ENCODE measurements at places on chromosomes 7 and 10.

GRCh38 chr10:120429395-120429794 is 27.6 kb upstream of the PLPP4 start:
- DNase-seq, result no peak

DNA sequence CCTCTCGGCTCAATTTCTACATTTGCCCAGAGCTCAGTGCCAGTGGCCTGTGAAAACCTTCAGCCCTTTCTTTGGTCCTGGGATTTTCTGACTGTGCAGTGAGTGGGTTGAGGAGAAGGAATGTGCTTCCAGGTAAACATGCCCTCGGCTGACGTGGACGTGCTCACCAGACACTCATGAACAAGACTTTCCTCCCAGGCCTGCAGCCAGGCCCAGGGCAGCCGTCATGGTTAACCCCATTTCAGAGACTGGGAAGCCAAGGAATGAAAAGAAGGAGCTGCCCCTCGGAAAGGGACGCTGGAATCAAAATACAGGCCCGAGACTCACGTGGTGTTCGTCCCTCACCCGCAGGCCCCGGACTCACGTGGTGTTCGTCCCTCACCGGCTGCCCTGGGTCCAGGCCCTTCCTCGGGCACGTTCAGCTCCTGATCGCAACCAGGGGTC is 8.8 kb upstream of the CALML5 start:
- no peak for DNase-seq

DNA sequence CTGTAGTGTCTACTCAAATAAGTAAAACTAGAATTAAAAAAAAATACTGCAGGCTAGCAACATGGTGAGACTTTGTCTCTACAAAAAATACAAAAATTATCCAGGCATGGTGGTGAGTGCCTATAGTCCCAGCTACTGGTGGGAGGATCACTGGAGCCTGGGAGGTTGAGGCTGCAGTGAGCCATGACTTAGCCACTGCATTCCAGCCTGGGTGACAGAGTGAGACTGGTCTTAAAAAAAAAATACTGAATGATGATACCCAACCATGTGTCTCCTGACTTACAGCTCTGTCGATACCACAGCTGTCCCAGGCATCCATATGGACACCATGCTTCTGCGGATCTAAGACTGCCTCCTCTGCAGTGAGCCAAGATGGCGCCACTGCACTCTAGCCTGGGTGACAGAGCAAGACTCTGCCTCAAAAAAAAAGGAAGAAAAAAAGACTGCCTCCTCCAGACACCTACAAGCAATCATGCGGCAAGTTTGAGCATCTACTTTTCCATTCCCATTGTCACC is 7.9 kb upstream of the FRAT1 start:
- DNase-seq, result no peak

DNA sequence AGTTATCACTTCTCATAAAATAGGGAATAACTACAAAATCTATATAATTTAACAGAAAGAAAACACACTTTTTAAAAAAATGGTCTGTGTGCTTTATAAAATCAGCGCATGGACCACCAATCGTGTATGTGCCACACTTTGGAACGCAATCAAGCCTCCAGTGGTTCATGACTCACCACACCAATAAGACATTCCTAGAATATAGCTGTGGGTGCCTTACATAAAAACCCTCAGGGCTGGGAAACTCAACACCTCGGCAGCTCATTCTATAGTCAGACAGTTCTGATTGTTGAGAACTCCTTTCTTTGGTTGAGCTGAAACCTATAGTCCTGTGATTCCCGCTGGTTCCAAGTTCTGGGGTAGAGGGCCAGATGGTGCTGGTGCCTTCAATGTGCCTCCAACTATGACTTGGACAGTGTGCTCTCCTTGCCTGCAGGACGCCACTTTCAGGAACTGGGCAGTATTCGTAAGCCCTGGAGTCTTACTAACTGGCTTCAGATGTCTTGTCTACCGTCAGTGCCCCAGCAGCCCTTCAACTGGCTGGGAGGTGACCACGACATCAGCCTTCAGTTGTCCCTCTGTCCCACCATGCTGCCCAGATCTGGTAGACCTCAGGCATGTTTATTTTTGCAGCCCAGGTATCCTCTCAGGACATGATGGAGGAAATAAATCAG is 135.7 kb upstream of the GDF10 start:
- no peak for DNase-seq

GRCh38 chr7:108211382-108212201 is 81.4 kb upstream of the LAMB4 start:
- no peak for DNase-seq

DNA sequence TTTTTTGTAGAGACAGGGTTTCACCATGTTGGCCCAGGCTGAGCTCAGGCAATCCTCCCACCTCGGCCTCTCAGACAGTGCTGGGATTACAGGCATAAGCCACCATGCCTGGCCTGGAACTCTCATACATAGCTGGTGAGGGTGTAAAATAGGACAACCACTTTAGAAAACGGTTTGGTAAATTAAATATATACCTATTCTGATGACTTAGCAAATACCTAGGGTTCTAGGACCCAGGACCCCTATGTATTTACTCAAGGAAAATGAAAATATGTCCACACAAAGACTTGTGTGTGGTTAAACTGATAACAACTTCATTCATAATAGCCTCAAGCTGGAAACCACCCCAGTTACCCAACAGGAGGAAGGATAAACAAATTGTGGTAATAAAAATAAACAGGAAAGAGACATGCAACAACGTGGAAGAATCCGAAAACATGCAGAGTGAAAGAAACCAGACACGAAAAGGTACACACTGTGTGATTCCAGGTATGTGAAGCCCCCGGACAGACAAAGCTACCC is 52.7 kb downstream of the CARD11 start:
- no peak for DNase-seq

- no peak for DNase-seq
These were observed 535.8 kb downstream of the SDK1 start for GRCh38 chr7:3836855-3837254.

- DNase-seq, result no peak
These were observed 57.4 kb downstream of the SPOCK2 start for GRCh38 chr10:72030762-72031543.

GRCh38 chr10:119268871-119269506 is 61.6 kb downstream of the GRK5 start:
- DNase-seq, result peak; percentile 43

GRCh38 chr7:135147341-135147898 is 452 bp upstream of the TMEM140 start:
- DNase-seq, result no peak

DNA sequence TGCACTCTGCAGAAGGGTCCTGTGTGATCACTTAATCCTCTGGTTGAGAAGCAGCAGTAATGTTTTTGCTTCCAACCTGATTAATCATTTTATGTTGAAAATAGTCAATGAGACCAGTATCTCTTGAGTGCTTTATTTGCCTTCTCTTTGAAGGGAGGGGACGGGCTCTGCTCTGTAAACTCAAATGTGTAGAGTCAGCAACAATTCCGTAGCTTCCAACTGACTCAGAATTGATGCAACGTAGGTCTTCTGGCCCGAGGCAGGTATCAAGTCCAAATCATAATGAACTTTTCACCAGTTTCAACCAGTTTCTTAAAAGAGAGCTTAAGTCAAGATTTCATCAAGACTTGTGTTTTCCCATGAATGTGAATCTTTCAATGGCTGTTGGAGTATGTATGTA is 26.3 kb downstream of the GUSB start:
- no peak for DNase-seq

- no peak for DNase-seq
These were observed 758 bp downstream of the TMEM168 start for GRCh38 chr7:112789453-112789816.

- no peak for DNase-seq
These were observed 67.5 kb upstream of the TES start for GRCh38 chr7:116142850-116143249.

DNA sequence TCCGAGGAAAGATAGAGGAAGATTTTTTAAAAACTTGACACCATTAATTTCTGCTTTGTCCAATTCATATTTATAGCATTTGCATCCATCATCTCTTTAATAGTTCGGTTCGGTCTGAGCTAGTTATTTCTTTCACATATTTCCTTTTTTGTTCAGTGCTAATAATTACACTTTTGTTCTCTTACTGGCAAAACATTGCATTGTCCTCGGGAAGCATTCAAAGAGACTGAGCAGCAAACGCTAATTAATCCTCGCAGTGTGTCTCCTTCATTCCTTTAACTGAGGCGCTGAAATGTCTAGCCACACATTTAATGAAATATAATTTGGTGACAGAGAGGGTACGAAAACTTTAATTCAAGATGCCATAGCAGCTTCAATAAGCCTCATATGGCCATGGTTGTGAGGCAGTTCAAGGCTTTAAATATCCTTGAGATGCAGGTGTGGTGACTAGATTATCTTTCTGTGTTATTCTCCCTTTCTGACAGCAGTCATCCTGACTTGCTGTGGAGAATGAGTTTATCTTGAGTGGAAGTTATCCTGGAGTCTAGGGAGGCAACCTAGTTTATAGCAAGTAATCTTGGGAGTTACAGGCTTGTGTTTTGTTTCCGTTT is 431.4 kb downstream of the SDK1 start:
- DNase-seq, result no peak

DNA sequence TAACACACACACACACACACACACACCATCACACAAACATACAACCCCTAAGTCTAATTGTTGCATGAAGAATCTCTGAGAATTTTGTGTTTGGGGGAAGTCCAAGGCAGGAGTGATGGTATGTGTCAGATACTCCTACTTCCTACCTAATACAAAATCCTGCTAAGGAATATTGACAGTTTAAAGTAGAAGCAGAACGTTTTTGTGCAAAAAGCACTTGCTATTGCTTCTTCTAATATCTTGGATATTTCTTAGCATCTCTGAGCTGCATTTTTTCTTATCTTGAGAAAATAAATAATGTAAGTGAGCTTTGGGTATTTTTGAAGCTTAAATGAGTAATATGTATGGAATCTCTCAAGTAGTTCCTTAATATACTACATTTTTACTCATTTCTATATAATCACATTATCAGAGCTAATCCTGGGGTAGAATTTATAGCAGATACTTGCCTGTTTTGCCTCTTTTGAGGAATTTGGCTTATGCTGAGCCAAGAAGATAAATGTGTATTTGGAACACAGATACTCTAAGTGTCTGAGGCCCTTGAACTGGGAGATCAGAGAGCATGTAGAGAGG is 212.3 kb downstream of the DKK1 start:
- no peak for DNase-seq

- DNase-seq, result no peak
These were observed 68.8 kb upstream of the DNAJB6 start for GRCh38 chr7:157267956-157268355.

DNA sequence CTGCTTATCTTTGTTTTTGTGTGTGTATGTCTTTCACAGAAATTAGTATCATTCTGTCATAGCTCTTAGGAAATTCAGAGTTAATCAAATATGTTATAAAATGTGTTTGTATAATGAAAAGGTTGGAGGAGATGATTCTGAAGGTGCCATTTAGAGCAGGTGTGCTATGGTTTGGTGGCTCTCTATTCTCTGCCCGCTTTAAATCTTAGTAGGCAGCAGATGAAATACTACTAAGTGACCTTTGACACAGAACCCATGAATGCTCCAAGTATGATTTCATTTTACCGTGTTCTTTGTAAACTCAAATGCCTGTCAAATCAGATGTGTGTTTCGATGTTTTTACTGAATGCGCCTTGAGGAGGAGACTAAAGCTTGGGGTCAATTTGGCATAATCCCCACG is 24.5 kb downstream of the ZEB1 start:
- no peak for DNase-seq

DNA sequence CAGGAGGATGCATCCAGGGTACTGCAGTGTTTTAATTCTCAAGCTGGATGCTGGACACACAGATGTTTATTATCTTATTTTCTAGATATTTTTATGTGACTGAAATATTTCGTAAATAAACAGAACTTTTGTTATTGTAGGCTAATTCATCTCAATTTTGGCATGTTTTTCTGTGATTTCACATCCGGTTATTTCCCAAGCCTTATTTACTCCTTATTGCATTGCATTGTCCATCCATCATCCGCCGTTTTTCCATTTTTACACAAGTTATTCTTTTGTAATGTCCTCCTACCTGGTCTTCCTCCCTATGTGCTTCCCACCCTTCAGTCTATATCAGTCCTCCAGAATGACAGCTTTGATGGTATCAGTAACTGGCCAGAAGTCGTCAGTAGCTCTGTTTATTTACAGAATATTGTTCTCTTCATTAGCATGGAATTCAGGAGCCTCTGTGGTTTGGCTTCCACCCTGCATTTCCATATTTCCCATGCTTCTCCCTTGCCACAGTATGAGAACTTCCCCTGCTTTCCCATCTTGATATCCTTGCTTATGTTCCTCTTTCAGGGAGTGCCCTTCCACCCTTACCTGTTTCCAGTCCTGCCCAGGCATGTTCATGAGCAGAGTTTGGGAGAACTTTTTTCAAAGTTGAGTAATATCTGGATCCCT is 16.1 kb downstream of the GNAI1 start:
- DNase-seq, result no peak

- DNase-seq, result no peak
These were observed 1171.7 kb upstream of the LRRTM3 start for GRCh38 chr10:65754112-65754511.

DNA sequence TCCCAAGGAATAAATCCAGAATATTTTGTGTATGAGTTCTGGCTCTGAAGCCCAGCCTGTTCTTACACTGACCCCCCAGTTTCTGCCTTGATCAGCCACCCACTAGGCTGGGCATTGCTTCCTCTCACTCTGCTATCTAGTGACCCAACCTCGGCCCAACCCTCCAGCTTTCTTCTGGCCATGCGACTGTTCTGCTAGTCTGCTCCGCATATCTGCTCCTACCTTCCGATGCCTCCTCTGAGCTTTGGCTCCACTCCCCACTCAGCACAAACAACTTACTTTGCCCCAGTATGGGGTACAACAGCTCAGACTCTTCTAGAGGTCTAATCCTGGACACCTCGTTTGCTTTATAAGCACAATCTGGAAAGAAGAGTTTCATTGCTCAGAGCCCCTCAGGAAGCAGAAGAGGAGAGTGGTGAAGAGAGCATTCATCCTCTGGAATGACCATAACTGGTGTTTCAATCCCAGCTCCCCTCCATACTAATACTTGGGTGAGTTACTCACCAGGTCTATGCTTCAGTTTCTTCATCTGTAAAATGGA is 99.6 kb downstream of the NPSR1 start:
- DNase-seq, result no peak

GRCh38 chr7:81140252-81140651 is 221.4 kb upstream of the SEMA3C start:
- no peak for DNase-seq

- no peak for DNase-seq
These were observed 72.5 kb downstream of the CHRM2 start for GRCh38 chr7:136940917-136941316.

DNA sequence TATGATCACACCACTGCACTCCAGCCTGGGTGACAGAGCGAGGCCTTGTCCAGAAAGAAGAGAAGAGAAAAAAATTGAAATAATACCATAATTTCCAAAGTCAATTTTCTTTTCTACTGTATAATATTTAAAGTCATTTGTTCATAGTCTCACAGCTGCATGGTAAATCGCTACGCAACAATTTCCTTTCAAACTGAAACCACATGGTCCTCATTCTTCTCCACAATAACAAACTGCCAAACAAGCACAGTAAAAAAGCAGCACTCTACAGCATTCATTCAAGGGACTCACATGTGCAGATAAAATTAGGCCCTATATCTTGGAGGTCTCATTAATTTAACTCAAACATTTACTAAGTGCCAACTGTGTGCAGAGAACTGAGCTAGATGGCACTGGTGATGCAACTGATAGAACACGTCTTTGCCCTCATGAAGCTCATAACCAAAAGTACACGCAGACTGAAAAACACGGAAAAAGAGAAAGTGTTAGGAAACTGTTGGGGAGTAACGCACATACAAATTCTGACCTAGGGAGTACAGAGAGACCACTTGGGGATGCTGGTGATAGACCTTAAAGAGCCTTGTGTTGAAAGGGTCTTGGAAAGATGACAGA is 68.4 kb upstream of the SRRM3 start:
- DNase-seq, result no peak

- DNase-seq, result no peak
These were observed 34.0 kb upstream of the CD36 start for GRCh38 chr7:80604436-80604835.
